ENCODE measurements at places on chromosomes 12 and 14.

DNA sequence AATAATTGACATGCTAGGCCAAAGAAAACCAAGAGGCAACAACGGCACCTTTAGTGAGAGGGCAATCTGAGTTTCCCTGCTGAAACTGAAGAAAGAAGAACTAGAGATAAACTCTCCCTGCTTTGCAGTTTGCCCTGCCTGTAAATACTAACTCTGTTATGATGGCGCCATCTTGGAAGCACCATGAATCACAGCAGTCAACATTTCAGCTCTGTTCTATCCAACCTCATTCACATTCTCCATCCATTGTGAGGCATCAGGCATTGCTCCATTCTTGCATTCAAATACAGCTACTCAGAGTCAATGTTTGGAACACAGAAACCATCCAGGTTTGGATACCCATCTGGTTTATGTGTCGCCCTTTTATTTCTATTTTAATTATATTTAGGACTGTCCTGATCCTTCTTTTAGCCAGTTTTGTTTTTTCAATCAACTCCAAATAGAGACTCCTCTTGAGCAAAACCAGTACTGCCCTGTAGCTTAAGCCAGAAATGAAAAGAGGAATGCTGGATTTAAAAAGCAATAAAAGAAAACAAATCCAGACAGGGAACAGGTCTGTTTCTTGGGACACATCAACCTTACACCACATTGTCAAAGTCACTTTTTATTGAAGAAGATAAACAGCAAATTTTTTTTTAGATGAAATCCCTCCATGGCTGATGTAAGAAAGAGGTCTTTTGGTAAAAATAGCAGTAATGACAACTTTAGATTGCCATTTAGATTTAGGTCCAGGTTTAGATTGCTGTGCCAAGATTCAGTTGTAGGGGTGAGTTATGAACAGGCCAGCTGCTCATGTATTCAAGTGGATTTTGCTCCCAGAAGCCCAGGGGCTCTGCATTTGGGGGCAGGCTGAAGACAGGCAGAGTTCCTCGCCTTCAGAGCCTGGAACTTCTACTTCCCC is 33.3 kb upstream of the PPM1A start:
- no peak for DNase-seq

DNA sequence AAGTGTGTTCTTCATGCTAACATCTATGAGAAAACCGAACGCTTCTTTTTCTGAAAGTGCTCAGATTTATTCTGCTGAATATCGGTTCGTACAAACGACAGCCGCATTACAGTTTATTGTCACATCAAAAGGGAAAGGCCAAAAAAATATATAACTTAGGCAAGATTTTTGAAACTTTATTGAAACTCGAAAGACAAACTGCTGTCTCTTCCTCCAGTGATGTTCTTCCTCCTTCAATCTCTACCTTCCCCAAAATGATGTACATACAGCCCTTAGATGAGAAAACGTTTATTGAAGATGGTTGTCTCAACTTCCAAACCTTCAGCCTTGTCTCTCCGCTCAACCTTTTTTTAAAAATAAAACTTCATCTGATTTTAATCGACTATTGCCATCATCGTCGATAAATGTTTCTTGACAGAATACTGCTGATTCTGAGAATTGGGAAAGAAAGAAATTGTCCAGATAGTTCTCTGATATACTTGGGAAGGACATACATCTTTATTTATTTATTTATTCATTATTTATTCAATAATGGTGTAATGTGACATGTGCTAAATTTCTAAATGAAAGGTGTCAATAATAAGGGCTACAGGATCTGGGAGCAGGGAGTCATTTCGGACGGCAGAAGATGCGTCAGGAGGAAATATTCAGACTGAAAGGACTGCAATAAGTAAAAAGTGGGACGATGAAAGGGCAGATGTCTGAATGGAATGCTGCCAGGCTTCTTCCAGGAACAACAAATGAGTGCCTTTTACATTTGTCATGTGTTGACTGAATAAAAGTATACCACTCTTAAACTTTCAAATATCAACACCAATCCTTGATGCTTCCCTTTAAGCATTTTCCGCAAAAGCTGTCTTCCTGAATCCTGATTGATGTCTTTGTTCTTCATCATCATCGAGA is 817 bp upstream of the MDM1 start:
- no peak for DNase-seq

DNA sequence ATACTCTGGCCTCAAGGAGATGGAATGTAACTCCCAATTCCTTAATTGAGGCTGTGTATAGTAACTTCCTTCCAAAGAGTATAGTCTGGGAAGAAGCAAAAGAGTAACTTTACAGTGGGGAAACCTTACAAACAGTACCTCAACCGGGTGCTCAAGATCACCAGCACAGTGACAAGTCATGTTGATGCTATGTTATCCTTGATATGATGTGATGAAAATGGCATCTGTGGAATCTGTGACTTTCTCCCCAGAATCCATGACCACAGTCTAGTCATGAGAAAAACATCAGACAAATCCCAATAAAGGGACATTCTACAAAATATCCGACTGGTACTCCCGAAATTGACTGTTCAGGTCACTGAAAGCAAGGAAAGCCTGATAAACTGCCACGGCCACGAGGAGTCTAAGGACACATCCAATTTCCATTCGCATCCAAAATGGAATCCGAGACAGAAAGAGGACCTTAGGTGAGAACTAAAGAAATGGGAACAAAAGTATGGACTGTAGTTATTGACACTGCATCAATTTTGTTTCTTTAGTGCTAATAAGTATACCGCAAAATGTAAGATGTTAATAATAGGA is 97.3 kb upstream of the FRMD6 start:
- no peak for DNase-seq

DNA sequence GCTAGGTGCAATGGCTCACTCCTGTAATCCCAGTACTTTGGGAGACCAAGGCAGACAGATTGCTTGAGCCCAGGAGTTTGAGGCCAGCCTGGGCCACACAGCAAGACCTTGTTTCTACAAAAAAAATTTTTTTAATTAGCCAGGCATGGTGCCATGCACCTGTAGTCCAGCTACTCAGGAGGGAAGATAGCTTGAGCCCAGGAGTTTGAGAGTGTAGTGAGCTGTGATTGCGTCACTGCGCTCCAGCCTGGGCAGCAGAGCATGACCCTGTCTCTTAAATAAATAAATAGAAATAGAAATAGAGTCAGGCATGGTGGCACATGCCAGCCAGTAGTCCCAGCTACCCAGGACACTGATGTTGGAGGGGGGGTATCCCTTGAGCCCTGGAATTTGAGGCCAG is 36.7 kb upstream of the CLIP1 start:
- DNase-seq, result no peak

GRCh38 chr12:104219361-104219892 is 3.8 kb downstream of the TXNRD1 start:
- DNase-seq, result no peak

DNA sequence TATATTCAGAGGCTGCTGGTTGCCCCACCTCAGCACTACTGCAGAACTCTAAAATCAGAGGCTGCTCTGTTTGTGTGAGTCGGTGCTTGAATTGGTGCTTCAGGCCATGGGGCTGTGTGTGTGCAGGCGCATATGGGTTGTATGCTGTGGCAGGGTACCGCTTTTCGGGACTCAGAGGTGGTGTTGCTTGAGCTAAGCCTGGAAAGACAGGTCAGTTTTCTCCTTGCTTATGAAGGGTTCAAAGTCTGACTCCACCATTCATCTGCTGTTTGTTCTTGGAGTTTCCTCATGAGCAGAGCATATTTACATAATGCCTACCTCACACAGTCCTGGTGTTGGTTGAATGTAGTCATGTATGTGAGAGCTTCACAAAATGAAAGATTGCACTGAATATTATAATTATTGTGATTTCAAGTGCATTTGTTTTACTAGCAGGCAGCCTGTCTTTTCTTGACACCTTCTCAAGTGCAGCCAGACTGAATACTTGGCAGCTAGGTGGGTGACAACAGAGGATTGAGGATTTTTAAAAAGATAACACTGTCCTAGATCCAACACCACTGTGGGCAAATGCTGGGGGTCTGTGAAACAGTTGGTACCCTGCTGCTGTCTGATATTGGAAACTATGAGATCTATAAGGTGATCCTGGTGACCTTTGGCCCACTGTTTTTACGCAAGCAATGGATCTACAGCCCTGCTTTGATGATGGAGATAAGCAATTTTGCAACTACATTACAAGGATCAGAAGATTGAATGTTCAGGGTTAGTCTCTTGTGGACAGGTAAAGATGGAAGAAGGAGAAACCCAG is 1.0 kb upstream of the ANG start:
- DNase-seq, result no peak

DNA sequence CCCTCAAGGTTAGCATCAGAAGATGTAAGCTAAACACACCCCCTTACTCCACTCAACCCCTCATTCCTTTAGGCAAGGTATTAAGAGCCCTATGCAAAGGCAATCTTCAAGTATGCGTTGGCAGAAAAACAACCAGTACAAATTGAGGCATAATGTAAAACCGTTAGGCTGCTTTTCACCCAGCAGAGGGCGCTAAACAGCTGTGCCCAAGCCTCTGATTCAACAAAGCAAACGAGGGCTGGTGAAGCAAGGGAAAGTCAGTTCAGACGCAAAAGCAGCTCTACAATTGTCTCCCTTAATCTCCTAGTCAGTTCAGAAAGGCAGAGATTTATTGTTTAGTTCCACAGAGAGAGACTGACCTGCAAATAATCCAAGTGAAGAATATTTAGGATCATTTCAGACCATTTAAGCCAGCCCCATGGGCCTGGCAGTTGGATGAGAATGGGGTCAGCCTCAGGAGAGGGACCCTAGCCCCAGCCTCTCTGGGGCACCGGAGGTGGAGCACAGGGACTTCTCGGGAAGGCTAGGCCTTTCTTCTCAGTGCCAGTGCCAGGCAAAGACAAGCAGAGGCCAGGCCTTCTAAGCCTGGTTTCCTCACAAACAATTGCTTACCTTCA is 23.5 kb downstream of the DCAF5 start:
- DNase-seq, result peak; percentile 48

- no peak for DNase-seq
Measured at GRCh38 chr12:93111773-93112172, 182.7 kb upstream of the EEA1 start.

DNA sequence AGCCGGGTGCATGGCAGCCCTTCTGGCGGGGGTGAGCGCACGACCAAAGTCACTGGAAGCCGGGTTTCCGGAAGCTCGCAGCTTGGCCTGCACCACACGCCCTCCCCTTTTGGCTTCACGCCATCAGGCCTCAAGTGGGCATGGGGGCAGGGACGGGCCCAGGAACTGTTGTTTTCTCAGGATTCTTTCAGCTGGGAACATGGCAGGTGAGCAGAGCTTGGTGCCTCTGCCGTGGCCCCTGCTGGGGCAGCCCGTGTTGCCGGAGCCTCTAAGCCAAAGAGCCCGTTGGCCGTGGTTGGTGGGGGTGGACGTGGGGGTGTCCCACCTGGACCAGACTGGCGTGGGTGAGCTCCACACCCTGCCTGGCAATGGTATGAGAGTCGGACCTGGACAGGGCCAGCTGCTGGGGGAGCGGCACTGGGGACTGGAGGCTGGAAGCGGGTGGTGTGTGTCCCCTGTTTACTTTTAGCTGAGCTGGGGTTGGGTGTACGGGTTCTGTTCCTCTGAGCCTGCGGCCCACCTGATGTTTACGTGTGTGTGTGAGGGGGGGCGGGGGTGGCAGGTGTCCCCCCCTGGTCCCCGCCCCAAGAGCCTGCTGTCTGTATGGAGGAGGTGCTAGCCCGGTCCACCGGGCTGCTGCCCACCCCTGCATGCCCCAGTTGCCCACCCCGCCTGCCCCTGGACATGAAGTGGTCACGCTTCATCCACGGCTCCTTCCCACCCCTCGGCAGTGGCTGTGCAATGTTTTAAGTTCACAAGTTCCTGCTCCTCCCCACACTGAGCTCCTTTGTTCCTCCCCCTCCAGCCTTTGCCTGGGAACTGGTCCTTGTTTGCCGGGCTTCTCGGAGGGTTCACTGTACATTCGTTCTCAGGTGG is 28.7 kb upstream of the PLD4 start:
- no peak for DNase-seq

DNA sequence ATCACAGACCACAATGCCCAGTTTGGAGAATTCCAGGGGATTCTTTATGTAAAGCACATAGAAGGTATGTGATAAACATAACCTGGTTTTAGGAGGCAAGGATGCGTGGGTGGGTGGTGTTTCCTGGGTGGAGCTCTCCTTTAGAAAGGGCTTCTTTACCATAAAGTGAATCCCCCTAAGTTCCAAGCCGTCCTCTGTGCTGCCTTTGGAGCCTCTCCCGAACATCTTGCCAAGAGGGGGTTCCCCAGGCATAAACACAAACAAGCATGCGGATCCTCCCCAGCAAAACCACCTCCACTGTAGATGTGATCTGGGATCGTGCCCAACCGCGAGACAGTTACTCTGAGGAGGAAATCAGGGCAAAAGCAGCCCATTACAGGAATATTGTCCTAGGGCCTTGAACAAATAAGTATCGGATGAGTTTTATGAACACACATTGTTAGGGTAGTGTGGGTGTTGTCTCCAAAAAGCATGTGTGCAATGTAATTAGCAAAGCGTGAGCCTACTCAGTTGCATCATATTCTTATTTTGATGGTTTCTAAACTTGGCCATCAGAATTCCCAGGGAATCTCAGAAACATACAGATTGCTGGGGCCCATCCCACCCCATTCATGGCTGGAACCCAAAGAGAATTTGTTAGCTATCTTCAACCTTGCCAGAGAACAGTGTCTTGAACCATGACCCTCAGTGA is 48.8 kb upstream of the CORO1C start:
- DNase-seq, result no peak

DNA sequence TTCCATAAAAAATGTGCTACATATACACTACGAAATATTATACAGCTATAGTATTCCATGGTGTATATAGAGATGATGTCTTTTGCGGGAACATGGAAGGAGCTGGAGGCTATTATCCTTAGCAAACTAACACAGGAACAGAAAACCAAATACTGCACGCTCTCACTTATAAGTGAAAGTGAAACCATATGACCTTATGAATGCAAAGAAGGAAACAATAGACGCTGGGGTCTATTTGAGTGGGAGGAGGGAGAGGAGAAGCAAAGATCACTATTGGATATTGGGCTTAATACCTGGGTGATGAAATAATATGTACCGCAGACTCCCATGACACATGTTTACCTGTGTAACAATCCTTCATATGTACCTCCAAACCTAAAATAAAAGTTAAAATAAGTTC is 142.8 kb downstream of the LRFN5 start:
- DNase-seq, result no peak

DNA sequence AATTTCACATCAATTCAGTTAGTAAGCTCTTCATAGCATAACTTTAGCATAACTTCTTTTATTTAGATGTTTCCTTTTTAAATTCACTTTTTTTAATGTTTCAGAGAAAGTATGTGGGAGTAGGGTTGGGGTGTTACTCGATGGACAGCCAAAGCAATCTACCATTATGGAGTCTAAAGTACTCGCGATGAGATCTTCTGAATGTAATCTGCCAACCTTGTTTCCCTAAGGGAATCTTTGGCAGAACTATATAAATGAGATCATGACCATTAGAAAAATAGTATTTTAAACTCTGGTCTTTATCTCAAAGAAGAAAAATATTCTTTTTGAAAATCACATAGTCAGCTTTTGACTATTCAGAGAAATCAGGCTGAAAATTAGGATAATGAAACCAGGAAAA is 103.9 kb downstream of the BBS10 start:
- DNase-seq, result no peak

- no peak for DNase-seq
Measured at GRCh38 chr12:41515953-41516352, 327.8 kb downstream of the PDZRN4 start.

GRCh38 chr12:72586456-72586855 is 314.3 kb downstream of the TRHDE start:
- DNase-seq, result no peak
